ENCODE measurements at places on chromosomes 7 and 10. TPM values are rescaled to one million over a fixed set of nuclear protein-coding genes. Genes with fewer than 3 reads are reported as not detected.

Gene FOXK1
- total RNA-seq, result 22.6 TPM

Gene PRLHR
- total RNA-seq, result not detected

Gene GNAT3
- not detected for total RNA-seq

Gene TBRG4
- total RNA-seq, result 47.5 TPM

Gene VIPR2
- total RNA-seq, result 0.85 TPM

Gene LRRC4
- total RNA-seq, result 0.46 TPM

Gene SLC18A2
- not detected for total RNA-seq

Gene ACSM6
- not detected for total RNA-seq

Gene C10orf90
- under 0.01 TPM for total RNA-seq

Gene HOXA6
- 4.4 TPM for total RNA-seq

Gene ANKRD22
- not detected for total RNA-seq

Gene HABP2
- total RNA-seq, result not detected

Gene LRGUK
- 0.18 TPM for total RNA-seq

Gene COL17A1
- total RNA-seq, result 0.74 TPM

Gene CLDN3
- total RNA-seq, result not detected

Gene CCDC3
- total RNA-seq, result 1.3 TPM

Gene MET
- 12.9 TPM for total RNA-seq

Gene GDF2
- not detected for total RNA-seq

Gene NXPH1
- not detected for total RNA-seq

Gene TMEM140
- total RNA-seq, result 14.6 TPM

Gene CPA5
- not detected for total RNA-seq

Gene PARG
- total RNA-seq, result 38.4 TPM

Gene ZNF783
- 12.5 TPM for total RNA-seq

Gene HGF
- 462 TPM for total RNA-seq

Gene CHRM2
- 44.5 TPM for total RNA-seq

Gene ADCY1
- total RNA-seq, result 0.28 TPM

Gene AZGP1
- 0.09 TPM for total RNA-seq

Gene VAX1
- not detected for total RNA-seq

Gene ARL4A
- total RNA-seq, result 39.2 TPM

Gene CLDN12
- 29.6 TPM for total RNA-seq

Gene PRKAR2B
- total RNA-seq, result 65.3 TPM

Gene ANKRD61
- total RNA-seq, result not detected

Gene UCMA
- not detected for total RNA-seq

Gene PPP1R3A
- total RNA-seq, result not detected

Gene NPSR1
- total RNA-seq, result not detected

Gene ANXA8
- 1.4 TPM for total RNA-seq

Gene FAM3C
- total RNA-seq, result 48.1 TPM

Gene RBP3
- under 0.01 TPM for total RNA-seq

Gene CRHR2
- not detected for total RNA-seq

Gene FAM25C
- not detected for total RNA-seq

Gene RELN
- total RNA-seq, result 0.74 TPM
